ENCODE measurements at places on chromosomes 5 and 9.

- no peak for DNase-seq
These were observed 57.4 kb downstream of the CFAP95 start for GRCh38 chr9:69877852-69878514.

DNA sequence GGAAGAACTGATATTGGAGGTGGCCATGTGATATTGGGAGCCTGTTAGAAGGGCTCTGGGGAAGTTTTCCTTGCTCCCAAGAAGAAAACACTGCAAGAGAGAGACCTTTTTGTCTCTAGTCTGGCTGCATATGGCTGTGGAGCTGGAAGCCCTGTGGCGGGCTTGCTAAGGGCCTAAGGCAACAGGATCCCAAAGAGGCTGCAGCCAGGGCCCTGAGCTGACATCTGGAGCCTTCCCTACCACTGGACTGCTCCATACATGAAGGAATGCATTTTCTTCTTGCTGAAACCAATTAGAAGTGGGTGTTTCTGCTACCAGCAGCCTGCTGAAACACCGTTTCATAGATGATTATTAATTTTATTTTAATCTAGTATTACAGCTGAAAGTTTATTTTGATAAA is 42.2 kb downstream of the GNAQ start:
- DNase-seq = no peak

GRCh38 chr5:134585966-134586365 is 46.7 kb downstream of the SAR1B start:
- DNase-seq = no peak

DNA sequence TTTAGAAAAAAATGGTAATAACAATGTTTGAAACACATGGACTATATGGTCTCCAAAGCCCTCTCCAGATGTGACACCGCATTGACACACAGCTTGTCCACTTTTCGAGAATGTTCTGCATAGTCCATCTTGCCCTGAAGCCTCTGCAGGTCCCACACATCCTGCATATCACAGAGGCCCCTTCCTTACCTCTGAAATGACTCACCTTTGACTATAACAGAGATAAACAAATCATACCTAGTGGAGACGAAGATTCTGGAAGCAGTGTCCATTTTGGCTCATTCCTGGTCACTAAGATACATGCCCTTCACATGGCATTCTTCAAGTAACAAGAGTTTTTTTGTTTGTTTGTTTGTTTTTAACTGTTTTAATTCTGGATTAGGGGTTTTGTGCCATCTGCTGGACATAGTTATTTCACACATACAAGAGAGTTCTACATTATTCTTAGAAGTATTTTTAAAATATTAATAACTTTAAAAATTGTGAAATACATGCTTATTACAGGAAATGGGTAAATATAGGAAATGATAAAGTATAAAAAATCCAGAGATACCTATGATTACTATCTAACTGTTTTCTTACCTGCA is 5.1 kb downstream of the ARL14EPL start:
- no peak for DNase-seq

GRCh38 chr5:155125551-155126095 is 112.1 kb downstream of the KIF4B start:
- no peak for DNase-seq

GRCh38 chr5:75640826-75641225 is 29.6 kb downstream of the ANKDD1B start:
- no peak for DNase-seq
